ENCODE measurements at places on chromosomes 13 and 19.

- no peak for DNase-seq
These were observed 783.7 kb downstream of the PCDH9 start for GRCh38 chr13:66446413-66446812.

DNA sequence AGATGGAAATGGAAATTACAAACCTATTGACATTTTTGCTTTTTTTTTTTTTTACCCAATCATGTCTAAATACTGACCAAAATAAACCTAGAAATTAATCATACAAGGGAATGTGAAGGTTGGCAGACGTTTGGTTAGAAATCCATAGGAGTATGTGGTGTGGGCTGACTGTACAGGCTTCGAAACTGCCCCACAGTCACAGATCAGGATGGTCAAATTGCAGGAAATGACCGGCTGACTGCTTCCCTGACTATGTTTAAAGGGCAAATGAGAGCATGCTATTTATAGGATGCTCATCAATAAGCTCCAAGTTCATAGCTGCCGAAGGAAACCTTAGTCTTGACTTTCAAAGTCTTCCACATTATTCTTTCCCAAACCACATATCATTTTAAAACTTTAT, 118.4 kb downstream of the COG6 start:
- DNase-seq: no peak

GRCh38 chr19:46303691-46304397, 7.0 kb downstream of the HIF3A start:
- no peak for DNase-seq

GRCh38 chr13:77353995-77354394, 27.1 kb upstream of the MYCBP2 start:
- DNase-seq: no peak

- DNase-seq: no peak
These were observed 13.6 kb downstream of the C13orf42 start for GRCh38 chr13:51097353-51098043.

- DNase-seq: no peak
These were observed 9.9 kb upstream of the ZNF14 start for GRCh38 chr19:19742773-19743172.

DNA sequence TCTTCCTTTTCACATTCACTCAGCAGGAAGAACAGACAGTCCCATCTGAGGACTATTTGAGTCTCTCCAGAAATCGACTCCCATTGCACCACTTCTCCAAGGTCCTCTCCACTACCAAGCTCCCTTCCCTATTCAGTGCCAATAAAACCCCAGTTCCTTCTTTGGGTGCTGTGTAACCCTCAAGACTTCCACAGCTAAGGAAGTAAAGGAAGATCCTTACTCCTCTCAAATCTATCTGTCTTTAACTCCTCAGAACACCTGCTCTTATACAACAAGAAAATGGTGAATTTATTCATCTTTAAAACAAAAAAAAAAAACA, 29.2 kb upstream of the TM9SF2 start:
- no peak for DNase-seq

- DNase-seq: no peak
These were observed 4.0 kb upstream of the UBE2M start for GRCh38 chr19:58562122-58563033.

DNA sequence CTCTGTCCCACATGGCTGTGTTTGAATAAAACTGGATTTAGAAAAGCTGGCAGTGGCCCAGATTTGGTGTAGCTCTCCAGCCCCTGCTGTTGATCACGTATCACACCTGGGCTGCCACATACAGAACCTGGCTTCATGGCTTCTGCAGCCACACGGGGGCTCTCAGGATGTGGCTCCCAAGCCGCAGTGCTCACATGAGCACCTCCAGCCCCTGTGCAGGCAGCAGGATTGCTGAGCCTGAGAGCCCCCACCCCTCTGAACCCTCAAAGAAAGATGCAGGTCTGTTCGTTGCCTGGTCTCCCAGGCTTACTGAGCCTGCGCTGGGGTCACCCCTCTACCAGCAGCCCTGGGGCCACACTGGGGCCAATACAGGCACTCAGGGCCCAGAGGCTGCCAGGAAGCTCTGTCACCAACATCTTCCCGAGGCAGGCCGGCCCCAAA, 2.7 kb downstream of the PLEKHF1 start:
- DNase-seq: no peak

DNA sequence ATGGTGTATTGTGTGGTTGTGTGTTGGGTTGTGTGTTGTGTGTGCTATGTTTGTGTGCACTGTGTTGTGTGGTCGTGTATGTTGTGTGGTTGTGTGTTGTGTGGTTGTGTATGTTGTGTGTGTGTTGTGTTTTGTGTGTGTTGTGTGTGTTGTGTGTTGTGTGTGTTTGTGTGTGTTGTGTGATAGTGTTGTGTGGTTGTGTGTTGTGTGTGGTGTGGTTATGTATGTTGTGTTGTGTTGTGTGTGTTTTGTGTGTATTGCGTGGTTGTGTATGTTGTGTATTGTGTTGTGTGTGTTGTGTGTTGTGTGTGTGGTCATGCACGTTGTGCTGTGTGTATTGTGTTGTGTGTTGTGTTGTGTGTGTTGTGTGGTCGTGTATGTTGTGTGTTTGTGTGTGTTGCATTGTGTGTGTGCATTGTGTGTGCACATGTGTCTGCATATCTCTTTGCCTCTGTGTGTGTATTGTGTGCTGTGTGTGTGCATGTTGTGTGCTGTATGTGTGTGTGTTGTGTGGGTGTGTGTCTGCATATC, 2.9 kb downstream of the C3 start:
- DNase-seq: no peak

DNA sequence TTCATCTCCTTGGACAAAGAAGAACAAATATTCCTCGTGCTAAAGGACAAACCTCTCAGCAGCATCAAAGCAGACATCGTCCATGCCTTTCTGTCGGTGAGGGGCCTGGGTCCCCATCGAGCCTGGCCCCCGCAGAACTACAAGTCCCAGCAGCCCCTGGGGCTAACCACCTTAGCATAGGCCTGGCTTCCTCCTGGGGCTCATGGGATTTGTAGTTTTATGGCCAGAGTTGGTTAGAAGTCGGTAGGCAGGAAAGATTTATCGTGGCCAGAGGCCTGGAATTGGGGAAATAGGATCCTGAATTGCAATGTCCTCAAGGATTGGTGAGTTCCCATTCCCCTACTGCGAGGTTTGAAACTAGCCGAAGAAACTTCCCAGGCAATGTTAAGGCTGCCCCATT, 19.6 kb downstream of the TMEM150B start:
- DNase-seq: no peak

DNA sequence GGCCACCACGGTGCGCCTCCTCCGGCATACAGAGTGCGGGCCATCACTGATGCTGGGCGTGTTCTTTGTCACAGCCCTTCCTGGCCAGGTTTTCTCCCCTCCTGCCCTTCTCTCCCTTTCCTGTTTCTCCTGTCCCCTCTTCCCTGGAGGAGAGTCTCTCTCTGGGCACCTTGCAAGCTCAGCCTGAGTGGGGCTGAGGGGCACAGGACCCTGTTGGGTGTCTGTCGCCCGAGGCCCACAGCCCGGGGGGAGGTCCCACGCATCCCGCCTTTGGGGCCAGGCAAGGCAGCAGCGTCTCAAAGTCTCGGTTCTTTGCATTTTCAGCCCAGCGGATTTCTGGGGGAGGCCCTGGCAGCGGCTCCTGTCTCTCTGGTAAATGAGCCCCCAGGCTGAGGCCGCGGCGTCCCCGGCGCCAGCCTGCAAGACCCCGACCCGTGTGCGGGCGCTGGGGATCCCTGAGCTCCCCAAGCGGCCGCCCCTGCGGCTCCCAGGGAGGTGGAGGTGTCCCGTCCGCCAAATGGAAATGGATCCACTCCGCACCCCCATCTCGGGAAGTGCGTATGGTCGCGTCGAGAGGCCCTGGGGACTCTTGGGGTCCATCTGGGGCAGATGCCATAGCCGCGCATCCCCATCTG, 47.2 kb downstream of the COMP start:
- DNase-seq: no peak

- DNase-seq: no peak
These were observed 91.4 kb downstream of the COL4A1 start for GRCh38 chr13:110215606-110216005.

- DNase-seq: no peak
These were observed 60.5 kb upstream of the MEDAG start for GRCh38 chr13:30845297-30846214.

- DNase-seq: no peak
These were observed 25.3 kb upstream of the SLC46A3 start for GRCh38 chr13:28744091-28744536.
